Left ventricle myocardium superior (tissue), 1 donor: ENCODE measurements at places on chromosomes 6 and 20.

GRCh38 chr20:50339466-50339901 lies 148.9 kb downstream of the CEBPB start:
- no peak for DNase-seq

- DNase-seq: peak; percentile 78
Observed at GRCh38 chr6:2957696-2958330, 13.6 kb downstream of the SERPINB6 start.

DNA sequence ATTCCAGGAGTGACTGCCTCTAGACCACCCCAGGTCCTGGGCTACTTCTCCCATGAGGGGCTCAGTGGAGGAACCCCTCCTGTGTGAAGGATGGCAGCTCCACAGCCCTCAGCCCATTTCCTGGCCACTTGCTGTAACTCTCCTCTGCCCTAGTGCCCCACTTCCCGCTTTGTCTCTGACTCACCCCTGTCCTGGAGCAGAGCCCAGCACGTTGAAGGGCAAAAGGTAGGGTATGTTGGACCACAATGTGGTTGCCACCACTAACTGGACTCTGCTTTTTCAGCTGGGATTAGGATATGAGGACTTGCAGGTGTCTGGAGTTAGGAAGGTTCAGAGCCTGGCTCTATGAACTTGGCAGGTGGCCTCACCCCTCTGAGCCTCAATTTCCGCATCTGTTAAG lies 2.4 kb downstream of the MYBL2 start:
- no peak for DNase-seq

DNA sequence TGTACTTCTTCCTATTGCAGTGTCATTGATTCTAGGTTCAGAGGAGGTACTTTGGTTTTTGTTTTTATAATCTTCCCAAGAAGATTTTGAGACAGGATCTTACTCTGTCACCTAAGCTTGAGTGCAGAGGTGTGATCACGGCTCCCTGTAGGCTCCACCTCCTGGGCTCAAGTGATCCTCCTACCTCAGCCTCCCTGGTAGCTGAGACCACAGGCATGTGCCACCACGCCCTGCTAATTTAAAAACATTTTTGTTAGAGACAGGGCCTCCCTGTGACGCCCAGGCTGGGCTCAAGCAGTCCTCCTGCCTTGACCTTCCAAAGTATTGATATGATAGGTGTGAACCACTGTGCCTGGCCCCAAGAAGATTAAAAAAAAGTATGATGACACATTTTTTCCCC lies 3.4 kb upstream of the SLC17A5 start:
- no peak for DNase-seq

GRCh38 chr20:7207186-7207798 lies 439.8 kb downstream of the BMP2 start:
- no peak for DNase-seq

DNA sequence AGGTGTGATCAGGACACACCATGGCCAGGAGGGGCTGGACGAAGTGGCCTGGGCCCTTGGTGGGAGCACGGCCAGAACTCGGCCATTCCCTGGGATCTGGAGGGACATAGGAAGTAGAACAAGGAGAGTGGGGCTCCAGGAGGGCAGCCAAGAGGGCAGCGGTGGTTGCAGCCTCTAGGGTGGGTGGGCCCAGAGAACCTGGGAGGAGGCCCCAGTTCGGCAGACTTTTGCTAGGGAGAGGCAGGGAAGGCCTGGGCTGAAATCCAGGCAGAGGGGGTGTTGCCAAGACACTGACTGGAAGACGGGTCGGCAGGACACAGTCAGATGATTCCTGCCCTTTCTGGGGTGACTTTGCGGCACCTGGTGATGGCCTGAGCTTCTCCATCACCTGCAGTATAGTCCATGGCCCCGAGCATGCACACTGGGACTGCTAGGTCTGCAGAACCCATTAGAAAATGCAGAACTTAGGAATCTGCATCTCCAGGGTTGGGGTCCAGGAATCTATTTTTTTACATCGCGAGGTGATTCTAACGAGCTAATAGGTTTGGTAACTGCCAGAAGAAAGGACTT lies 224.8 kb downstream of the SYNDIG1 start:
- DNase-seq: no peak

GRCh38 chr6:18533793-18534192 lies 146.6 kb downstream of the RNF144B start:
- no peak for DNase-seq

DNA sequence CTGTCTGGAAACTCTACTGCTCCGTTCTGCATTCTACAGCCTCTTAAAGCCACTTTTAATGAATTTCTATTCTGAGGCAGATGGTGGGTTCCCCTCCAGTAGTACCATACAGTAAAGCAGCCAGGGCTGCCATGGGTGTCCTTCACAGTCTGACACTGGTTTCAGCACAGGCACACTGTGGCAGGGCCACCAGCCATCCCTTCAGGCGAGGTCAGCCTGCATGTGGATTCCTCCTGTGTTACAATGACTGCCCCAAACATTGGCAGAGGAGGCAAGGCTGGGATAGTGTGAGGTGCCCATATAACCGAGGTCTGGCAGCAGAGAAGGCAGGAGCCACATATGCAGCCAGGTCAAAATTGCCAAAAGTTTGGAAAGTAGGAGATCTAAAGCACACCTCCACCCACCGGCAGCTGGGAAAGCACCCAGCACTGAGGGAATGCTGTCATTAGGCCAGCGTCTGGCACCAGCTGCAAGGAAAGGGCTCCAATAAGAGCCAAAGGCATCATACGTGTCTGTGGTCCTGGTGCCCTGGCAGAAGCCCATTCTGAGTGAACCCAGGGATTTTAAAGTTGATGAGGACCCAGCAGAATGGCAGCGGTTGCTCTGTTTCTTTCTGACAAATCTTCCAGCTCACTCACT lies 24.0 kb downstream of the STK35 start:
- peak; percentile 65 for DNase-seq

DNA sequence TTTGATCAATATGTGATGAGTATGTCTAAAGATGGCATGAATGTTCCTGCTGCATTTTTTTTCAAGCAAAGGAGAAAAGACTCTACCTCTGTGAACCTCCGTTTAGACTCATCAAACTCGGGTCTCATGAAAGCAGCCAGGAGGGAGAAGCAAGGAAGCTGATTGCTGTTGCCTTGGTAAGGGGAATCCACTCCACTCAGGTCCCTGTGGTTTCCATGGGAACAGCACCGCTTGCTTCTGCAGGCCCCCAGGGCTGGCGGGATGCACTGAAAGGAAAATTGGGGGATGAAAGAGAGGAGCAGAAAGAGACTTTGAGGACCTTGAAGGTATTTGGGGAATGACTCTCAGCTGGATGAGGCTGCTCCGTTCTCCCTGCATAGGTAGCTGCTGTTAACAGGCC lies 249.6 kb upstream of the RIN2 start:
- no peak for DNase-seq
